CD8-positive, alpha-beta memory T cell (primary cell): ENCODE measurements at places on chromosomes 11 and 22.

DNA sequence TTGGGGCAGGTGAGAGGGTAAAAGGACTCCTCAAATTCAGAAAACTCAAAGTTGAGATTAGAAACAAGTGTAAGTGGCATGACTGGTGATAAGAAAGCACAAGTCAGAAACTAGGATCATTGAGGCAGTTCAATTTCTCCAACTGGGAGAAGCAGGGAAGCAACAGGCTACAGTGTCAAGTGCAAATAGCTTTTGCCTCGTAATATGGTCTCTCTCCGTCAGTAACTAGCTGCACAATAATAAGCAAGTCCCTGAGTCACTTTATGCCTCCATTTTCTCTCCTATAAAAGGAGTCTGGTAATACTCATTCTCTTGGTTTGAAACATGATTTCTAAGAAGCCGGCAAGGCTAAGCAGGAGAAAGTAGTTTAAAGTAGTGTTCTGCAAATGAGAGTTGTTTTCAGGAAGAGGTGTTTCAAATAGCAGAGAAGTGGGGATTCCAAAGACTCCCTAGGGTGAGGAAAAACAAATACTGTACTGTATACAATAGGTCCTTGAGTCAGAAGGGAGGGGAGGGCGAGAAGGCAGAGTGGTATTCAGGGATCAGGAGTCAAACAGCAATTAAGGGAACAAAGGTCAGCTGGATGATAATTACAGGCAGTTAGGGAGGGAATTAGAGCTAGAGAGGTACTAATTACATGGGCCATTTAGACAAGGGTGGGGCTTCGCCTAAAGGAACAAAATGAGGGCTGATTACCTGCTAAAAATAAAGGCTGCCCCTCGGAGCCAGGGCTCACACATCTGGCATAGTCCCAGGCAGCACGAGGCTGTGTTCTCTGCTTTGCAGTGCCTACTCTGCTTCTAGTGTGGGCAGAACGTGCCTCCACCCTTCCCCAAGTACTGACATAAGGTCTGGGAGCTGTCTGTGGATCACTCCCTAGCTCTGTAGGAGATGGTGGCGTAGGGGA is 96.0 kb upstream of the BDNF start:
- H3K36me3 ChIP-seq, result no peaks in the 10 kb centered on the region
- H3K27ac ChIP-seq, result no peak overlapping the region
- H3K4me1 ChIP-seq, result no peaks in the 10 kb centered on the region

GRCh38 chr22:30439836-30440235 is 14.3 kb downstream of the MTFP1 start:
- H3K4me3 ChIP-seq, result no peak overlapping the region
- DNase-seq, result no peak
- peaks cover 9% of the 10 kb centered on the region for H3K27me3 ChIP-seq
- no peak overlapping the region for H3K27ac ChIP-seq

DNA sequence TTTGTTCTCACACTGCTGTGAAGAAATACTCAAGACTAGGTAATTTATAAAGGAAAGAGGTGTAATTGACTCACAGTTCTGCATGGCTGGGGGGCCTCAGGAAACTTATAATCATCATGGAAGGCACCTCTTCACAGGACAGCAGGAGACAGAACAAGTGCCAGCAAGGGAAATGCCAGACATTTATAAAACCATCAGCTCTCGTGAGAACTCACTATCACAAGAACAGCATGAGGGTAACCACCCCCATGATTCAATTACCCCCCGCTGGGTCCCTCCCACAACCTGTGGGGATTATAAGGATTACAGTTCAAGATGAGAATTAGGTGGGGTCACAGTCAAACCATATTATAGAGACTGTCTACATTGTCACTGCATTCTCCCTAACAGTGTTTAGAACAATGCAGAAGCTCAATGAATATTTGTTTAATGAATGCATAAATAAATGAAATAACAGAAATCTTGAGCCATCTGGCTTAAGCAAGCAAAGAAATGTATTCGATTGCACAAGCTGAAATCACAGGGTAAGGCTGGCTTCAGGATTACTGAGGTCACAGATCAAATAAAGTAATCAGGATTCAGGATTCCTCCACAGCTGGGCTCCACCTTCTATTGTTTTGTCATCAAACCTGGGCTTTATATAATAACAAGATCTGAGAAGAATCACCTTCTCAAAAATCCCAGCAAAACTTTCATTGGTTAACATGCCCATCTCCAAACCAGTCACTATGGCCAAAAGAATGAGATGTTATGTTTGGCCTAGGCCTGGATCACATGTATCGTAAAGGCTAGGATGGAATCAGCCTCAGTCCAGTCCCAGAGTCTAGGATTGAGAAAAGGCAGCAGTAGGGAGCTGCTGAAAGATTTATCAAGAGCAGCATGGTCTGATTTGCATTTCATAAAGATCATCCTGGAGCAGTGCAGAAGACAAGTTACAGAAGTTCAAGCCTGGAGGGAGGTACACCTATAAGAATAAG is 137.8 kb upstream of the UBASH3B start:
- no peak overlapping the region for H3K4me3 ChIP-seq
- H3K36me3 ChIP-seq, result no peaks in the 10 kb centered on the region
- H3K27me3 ChIP-seq, result peaks cover 4% of the 10 kb centered on the region
- H3K27ac ChIP-seq, result no peak overlapping the region

DNA sequence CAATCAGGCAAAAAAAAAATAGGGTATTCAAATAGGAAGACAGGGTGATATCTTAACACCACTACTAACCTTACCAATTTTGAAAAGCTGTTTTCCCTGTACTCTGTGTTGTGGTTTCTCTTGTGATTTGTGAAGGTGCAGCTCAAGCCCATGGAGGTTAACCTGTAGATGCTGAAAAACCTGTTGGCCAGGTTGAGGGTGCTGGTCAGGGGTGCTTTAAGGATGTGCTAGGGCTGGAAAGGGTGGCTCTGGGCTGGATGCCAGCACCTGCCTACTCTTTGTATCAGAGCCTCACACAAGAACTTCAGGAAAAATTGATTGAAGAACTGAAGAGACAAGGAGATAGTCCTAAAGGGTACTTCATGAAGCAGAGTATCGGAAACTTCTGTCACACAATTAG is 18.3 kb upstream of the OR5M8 start:
- no peak overlapping the region for H3K27ac ChIP-seq
- no peaks in the 10 kb centered on the region for H3K27me3 ChIP-seq
- H3K4me1 ChIP-seq, result no peaks in the 10 kb centered on the region
- no peak for DNase-seq
- no peak overlapping the region for H3K4me3 ChIP-seq
- H3K36me3 ChIP-seq, result no peaks in the 10 kb centered on the region

DNA sequence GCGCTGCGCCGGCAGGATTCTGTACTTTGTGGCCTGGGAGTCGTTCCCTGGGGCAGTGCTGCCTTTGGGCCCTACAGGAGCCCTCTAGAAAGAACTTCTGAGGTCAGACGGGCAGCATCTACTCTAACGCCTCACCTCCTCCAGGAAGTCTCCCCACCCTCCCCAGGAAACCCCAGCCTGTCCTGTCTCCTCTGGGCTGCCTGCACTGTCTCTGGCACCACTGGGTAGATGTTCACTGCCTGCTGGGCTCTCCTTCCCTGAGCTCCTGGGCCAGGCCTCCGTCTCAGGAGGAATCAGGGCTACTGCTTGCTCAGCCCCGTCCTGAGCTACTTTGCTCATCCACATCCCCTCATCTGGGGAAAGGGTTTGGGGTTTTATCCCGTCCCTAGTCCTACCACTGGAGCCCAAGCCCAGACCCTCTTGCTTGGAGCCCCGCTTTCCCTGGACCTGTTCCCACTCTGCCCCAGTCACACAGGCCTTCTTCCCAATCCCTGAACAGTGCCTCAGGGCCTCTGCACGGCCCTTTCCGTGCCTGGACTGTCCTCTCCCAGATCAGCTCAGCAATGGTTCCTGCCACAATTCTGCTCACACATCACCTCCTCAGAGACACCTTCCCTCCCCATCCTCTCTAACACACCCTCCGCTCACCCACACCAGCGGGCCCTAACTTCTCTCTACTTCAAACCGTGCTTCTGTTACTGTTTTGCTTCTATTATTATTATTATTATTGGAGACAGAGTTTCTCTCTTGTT is 11.3 kb upstream of the TREH start:
- no peak for DNase-seq
- no peak overlapping the region for H3K27ac ChIP-seq
- H3K36me3 ChIP-seq, result no peaks in the 10 kb centered on the region
- H3K27me3 ChIP-seq, result no peaks in the 10 kb centered on the region

- H3K4me3 ChIP-seq, result no peak overlapping the region
- no peak for DNase-seq
- H3K36me3 ChIP-seq, result no peaks in the 10 kb centered on the region
- H3K4me1 ChIP-seq, result no peaks in the 10 kb centered on the region
Measured at GRCh38 chr11:69542314-69543168, 61.1 kb downstream of the LINC01488 start.

DNA sequence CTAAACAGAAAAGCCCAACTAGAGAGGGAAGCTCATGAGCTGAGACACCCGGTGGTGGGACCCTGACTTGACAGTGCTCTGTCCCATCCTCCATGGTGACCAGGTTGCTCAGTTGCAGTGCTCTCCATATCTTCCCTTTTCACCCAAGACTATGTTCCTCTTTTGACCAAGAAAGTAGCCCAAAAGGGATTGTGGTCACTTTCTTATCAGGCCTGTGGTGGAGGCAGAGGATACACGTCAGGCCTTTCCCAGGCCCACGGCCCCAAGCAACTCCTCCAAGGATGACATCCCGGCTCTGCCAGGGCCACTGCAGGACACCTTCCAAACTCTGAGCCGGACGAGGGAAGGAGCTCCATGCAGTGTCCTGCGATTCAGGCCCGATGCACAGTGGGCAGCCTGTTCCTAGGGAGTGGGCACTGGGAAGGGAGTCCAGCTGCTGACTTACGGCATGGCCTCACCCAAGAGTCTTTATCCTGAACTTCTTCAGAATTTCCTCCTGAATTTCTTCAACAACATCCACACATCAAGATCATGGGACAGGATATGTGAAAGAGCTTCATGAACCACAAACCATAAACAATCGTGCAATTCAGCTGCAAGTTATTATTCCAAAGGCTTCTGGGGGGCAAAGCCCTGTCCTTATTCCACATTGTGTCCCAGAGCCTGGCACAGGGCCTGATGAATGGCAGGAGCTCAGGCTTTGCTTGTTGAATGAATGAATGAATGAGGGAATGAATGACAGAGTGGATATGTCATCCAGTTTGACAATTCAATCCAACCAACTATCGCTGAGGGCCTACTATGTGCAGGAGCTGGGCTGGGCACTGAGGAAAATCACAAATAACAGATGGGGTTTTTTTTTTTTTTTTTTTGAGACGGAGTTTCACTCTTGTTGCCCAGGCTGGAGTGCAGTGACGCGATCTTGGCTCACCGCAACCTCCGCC is 36.0 kb upstream of the MYH9 start:
- peaks cover 21% of the 10 kb centered on the region for H3K4me1 ChIP-seq
- no peaks in the 10 kb centered on the region for H3K27me3 ChIP-seq

DNA sequence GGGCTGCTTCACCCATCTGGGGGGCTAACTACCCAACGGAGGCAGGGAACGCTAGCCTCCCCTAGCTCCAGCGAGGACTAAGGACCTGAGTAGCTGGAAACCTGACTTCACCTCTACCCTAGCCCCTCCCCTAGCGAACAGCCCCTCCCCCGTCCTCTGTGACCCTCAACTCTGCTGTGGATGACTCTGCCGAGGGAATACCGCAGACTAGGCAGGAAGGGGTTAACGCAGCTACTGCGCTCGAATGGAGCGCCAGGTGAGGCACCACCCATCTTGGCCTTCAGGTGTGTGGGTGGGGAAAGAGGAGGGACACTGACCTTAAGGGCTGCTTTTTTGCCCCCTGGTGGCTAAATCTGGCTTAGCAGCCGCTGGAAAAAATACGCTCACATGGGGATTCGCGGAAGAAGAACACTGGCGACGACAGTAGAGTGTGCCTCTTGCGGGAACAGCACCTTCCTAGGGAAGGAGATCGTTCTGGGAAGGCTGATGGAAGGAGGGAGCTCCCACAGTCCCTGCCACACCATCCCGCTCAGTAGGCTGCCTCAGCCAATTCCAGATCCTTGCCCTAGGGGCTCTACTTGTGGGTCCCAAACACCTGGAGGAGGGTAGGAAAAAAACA is 4.5 kb upstream of the BCL9L start:
- peak overlapping the region; percentile 96 for H3K27ac ChIP-seq
- H3K27me3 ChIP-seq, result no peaks in the 10 kb centered on the region
- peaks cover 31% of the 10 kb centered on the region for H3K4me1 ChIP-seq

GRCh38 chr11:133162227-133162626 is 370.1 kb downstream of the OPCML start:
- H3K27me3 ChIP-seq, result no peaks in the 10 kb centered on the region
- H3K4me1 ChIP-seq, result no peaks in the 10 kb centered on the region
- no peaks in the 10 kb centered on the region for H3K36me3 ChIP-seq
- DNase-seq, result no peak
- H3K27ac ChIP-seq, result no peak overlapping the region
- no peak overlapping the region for H3K4me3 ChIP-seq

DNA sequence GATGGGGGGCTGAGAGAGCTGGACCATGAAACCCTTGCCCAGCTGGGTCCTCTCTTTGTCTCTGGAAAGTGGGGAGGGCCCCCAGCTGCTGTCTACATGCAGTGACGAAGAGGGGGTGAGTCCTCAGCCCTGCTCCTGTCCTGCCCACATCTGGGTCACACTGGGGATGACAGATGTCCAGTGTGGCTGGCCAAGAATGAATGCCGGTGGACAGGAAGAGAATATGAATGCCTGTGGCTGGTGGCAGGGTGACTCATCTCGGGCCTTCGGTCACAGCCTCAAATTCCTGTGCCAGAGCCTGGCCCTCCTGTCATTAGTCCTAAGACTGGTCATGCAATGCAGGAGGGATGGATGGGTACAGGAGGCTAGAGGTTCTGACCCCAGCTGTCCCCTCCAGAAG is 2.2 kb upstream of the PNPLA3 start:
- H3K4me1 ChIP-seq, result no peaks in the 10 kb centered on the region
- no peak overlapping the region for H3K4me3 ChIP-seq
- no peaks in the 10 kb centered on the region for H3K36me3 ChIP-seq
- DNase-seq, result no peak

DNA sequence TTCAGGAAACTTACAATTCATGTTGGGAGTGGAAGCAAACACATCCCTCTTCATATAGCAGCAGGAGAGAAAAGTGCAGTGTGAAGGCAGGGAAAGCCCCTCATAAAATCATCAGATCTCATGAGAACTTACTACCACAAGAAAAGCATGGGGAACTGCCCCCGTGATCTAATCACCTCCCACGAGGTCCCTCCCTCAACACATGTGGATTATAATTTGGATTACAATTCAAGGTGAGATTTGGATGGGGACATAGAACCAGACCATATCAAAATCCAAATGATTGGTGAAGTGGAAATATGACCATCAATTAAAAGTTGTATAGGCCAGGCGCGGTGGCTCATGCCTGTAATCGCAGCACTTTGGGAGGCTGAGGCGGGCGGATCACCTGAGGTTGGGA is 1268.0 kb downstream of the JRKL start:
- DNase-seq, result no peak
- no peak overlapping the region for H3K27ac ChIP-seq
- H3K4me1 ChIP-seq, result no peaks in the 10 kb centered on the region
- no peaks in the 10 kb centered on the region for H3K36me3 ChIP-seq

- H3K4me3 ChIP-seq, result no peak overlapping the region
- H3K27ac ChIP-seq, result no peak overlapping the region
- DNase-seq, result no peak
- H3K4me1 ChIP-seq, result no peaks in the 10 kb centered on the region
Measured at GRCh38 chr11:69934861-69935494, 115.8 kb upstream of the FGF3 start.
